ENCODE measurements at places on chromosomes 1 and 21.

DNA sequence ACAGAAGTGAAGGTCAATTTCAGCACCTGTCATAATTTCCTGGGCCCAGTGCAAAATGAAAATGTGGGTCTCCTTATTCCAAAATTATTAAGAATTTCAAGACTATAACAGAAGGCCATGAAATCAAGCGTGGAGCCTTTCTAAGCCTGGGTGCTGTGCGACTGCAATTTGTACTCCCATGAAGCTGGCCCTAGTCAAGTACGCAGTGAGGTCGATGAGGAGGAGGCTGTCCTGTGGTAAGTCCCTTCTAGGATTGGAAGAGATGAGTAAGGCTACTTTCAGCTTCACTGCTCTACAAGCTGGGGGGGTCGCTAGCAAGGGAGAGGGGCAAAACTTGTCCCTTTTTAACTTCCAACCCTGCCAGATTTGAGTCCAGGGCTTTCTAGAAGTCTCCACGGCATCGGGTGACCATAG is 410 bp upstream of the NUDC start:
- DNase-seq, result no peak

DNA sequence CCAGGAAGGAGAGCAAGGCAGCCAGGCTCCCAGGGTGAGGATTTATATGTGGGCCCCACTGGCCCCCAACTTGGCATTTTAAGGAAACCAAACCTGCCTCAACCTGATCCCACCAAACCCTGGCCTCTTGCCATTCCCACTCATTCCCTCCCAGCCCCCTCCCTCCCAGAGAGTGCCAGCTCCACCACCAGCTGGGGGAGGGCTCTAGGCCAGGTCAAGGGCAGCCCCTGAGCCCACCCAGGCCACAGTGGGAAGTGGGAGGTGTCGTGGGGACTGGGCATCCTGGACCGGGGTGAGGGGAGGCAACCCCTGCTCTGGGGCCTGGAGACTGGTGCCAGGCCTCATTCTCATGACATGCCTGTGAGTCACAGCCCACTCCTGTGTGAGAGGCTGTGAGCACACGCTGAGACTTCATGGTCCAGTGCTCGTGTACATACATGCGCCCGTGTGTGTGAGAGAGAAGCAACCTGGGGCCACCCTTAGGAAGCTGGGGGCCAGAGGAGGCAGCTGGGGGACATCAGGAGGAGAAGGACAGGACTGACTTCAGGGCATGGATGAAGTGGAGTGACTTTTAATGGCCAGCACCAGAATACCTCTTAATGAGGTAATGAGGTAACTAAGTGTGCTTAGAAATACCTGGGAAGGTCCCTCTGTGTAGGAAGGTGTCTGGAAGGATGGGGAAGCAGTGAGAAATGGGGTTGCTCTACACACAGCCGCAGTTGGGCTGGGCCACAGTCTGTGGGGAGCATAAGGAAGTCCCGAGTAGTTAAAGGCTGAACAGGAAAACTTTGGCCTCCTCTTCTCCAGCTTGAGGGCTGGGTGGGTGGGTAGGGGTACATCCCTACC is at the start of gene S100A2:
TSS of gene S100A2 (minus strand) at position 316 of the 846 bp plus-strand sequence. CDS start 1,967 bp downstream, outside the sequence.
- no peak for DNase-seq

GRCh38 chr1:179228783-179229213 is 679 bp downstream of the ABL2 start:
- peak; percentile 71 for DNase-seq

- DNase-seq, result no peak
These were observed 132.7 kb upstream of the USP24 start for GRCh38 chr1:55347866-55348265.

- peak; percentile 51 for DNase-seq
These were observed 30.9 kb downstream of the PDE9A start for GRCh38 chr21:42684109-42684916.

DNA sequence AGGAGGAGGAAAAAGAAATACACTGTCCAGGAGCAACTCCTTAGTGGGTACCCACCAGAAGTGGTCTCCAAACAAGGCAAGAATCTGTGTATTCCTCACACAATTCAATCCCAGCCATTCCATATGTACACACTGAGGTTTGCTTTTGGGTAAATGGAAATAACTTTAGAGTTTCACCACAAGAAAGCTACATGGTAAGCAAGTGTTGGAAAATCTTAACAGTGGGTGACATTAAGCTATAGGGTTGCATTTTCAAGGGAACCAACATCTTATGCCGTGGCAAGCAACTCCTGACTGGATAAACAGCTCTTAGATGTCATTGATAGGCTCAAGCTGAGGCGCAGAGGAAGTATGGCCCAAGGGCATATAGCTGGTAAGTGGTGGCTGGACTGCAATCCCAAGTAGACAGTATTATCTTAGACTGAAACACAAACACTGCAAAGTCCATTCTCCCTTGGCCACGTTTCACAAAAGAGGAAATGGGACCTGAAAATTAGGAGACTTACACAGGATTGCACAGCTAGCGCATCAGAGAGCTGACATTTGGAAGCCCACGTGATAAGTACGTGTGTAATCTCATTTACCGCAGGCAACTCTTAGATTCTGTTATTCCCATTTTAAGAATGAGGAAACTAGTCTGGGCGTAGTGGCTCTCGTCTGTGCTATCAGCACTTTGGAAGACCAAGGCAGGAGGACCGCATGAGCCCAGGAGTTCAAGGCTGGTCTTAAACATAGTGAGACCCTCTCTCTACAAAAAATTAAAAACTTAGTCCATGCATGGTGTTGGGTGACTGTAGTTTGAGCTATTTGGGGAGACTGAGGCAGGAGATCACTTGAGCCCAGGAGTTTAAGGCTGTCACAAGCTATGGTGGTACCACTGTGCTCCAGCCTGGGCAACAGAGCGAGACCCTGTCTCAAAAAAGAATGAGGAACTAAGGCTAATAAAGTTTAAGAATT is 4.0 kb upstream of the BRWD1 start:
- DNase-seq, result no peak

GRCh38 chr1:109864930-109865612 is 45.6 kb upstream of the CSF1 start:
- DNase-seq, result no peak

GRCh38 chr21:29413683-29414082 is 115.0 kb downstream of the BACH1 start:
- no peak for DNase-seq

DNA sequence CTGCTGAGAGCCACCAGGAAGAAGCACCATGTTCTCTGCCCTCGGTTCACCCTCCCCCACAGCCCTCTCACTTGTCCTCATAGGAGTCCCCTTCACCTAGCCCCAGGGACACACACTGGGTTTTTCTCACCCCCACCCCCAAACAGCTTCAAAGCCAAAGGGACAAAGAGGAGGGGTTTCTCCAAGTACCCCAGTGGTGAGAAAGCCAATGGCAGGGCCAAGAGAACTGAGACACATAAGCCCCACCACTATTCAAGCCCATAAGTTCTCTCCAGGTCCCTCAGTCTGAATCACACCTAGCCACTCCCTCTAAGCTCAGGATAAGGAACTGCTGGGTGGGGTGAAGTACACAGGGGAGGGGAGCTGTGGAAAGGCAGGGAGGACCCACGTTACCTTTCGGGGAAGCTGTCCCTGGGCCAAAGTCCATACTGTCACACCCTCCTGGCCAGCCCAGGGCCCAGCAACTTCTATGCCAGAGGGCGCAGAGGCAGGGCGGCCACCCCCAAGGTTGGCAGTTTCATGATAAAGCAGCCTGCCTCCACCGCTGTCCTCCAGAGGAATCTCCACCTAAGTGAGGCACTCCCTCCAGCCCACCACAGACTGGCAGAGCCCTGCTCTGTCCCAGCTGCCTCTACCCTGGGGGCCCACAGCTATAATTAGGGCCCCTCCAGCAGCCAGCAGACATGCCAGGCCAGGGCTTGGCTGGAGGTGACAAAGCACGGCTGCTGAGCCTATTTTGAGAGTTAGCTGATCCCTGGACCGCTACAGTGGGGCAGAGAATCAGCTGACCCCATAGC is 39.0 kb upstream of the PPP1R15B start:
- peak; percentile 39 for DNase-seq

DNA sequence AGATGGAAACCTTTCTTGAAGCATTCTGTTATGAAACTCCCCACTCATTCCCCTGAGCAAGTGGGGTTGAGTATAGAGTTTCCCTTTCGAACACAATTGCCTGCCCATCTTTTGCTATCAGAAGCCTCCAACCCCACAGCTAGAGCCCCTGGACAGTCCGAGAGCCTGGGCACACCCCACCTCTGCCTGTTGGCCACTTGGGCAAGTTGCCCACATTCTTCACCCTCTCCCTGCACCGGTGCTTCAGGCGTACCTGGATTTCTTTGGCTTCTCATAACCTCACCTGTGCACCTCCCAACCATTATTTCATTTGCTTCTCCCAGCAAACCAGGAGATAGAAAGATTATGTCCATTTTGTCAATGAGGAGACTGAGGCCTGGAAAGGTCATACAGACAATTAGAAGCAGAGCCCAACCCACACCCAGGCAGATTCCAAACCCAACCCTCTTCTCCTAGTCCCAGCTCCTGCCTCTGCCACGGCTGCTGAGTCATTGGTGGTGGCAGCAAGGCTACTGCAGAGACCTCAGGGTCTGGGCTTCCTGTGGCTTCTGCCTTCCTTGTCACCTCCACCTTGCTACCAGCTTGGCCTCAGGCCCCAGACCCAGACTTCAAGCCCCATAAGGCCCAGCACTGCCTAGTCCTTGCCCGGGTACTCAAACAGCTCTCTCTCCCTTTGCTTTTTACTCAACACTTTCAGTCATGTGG is 118.7 kb upstream of the ZBTB40 start:
- DNase-seq, result no peak

DNA sequence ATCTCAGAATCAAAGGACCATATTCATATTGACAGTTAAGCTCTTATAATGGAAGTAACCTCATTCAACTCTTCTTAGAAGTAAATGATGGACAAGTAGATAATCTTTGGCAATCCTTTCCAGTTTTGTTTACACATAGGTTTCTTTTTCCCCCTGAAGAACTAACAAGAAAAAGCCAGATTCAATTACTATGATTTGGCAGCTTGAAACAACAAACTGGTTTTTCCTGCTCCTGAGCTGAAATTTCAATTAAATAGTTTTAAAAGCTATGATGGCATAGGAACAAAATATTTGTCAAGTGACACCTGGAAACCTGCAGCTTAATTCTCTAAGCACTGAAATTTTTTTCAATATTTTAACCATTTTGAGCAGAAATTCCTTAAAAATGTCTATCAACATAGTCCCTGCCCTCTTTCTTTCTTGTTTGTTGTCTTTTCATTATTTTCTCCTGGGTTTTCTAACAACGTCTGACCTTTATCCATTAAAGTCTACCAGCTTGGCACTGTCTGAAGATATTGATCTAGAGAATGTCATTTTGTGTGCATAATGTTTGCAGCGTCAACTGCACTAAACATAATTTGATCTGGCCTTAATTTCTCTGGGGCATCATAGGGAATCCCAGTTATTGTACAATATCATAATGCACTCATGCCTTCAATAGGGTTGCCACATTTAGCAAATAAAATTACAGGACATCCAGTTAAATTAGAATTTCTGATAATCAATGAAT is 4.0 kb upstream of the SLC35A3 start:
- DNase-seq, result no peak

GRCh38 chr1:114043054-114043453 is 63.8 kb downstream of the OLFML3 start:
- DNase-seq, result no peak

- no peak for DNase-seq
These were observed 78.6 kb downstream of the POFUT2 start for GRCh38 chr21:45209046-45209445.

DNA sequence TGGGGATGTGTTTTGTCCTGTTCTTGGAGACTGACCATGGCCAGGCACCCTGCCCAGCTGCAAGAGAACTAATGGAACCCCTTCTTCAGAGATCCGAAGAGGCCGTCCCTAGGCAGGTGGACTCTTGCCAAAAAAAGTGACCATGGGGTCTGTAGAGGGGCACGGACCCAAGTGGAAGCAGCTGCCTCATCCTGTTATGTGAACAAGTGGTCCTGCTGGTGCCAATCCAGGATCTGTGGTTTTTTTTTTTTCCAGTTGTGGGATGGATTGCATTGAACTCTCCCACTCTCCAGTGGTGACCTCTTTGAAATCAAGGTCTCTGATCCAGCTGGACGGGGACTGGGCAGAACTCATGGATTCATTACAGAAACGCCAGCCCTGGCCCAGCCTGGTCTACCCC is 71.2 kb downstream of the ARHGEF10L start:
- DNase-seq, result no peak

- no peak for DNase-seq
These were observed 10.8 kb downstream of the TRIM45 start for GRCh38 chr1:117110774-117111173.

- no peak for DNase-seq
These were observed 20.0 kb upstream of the RNF19B start for GRCh38 chr1:32984455-32985171.

DNA sequence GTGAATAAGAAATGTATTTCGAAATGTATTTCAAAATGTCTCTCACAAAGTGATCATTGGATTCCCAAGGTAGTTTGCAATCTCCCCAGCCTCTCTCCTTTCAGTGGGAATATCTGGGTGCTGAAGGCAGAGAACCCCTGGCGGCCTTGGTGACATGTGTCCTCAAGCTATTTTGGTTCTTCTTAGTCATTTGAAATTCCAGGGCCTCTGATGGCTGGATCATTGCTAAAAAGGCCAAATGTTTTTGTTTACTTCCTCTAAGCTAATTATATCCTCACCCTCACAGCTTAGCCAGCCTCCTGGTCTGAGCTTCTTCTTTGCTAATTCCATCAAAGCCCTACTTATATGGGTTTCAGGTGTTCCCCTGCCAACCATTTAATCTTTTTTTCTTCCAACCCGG is 71.2 kb downstream of the LRRC40 start:
- no peak for DNase-seq

- peak; percentile 80 for DNase-seq
These were observed 4.1 kb downstream of the CSF1 start for GRCh38 chr1:109914587-109915240.

GRCh38 chr1:10789803-10790702 is 6.4 kb downstream of the CASZ1 start:
- no peak for DNase-seq

- peak; percentile 75 for DNase-seq
These were observed 43.5 kb upstream of the DNAJC6 start for GRCh38 chr1:65265651-65266351.

DNA sequence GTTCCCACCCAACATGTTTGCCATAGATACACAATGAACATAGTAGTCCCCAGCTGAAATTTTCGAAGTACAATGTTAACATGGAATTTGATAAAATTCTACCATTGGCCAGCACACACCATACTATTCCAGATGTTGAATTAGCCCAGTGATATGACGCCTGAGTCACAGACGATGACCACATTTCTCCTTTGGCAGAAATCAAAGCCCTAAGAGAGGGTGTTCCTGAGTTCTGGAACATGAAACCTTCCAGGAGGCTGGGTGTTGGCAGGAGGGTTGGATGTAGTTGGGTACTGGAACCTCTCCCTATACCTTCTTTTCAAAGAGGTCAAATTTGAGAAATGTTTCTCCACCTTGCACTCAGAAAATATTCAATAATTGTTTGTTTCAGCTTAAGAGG is 37.8 kb downstream of the LPAR3 start:
- DNase-seq, result no peak
